ENCODE measurements at places on chromosomes 13 and 19.

GRCh38 chr19:14021474-14021873 lies 6.5 kb upstream of the RLN3 start:
- DNase-seq, result no peak

- no peak for DNase-seq
These were observed 8.7 kb downstream of the IFNL1 start for GRCh38 chr19:39304701-39305571.

DNA sequence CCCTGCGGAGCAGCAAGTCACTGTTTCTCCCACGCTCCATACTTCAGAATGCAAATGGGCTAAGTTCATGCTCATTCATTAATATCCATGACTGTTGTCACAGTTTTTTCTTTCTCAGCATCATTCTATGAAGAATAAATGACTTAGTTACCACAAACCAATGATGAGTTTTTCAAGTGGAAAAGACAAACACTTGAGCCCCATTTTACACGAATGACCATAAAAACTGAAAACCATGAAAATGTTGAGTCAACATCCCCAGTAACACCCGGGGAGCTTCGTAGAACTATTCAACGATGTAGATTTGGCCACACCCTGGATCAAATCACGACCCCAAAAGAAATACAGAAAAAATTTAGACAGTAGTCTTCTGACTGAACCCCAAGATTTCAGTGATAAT lies 99.8 kb upstream of the GJB6 start:
- DNase-seq, result no peak

GRCh38 chr13:25725104-25725503 lies 326.7 kb downstream of the SHISA2 start:
- DNase-seq, result no peak

- DNase-seq, result no peak
These were observed 9.3 kb downstream of the NHLRC3 start for GRCh38 chr13:39047560-39047959.
